ENCODE measurements at places on chromosomes 5 and 9.
A peak's percentile ranks its signal among the peaks of the same experiment; 100 is the strongest.

GRCh38 chr9:89606049-89606623, 1.3 kb downstream of the GADD45G start:
- H3K4me3 ChIP-seq, result peak overlapping the region; percentile 95
- peak overlapping the region; percentile 91 for H3K27ac ChIP-seq

- H3K27me3 ChIP-seq, result no peaks in the 10 kb centered on the region
- no peak for DNase-seq
- H3K4me1 ChIP-seq, result peaks cover 2% of the 10 kb centered on the region
Observed at GRCh38 chr5:151862811-151863472, 61.7 kb downstream of the GLRA1 start.

DNA sequence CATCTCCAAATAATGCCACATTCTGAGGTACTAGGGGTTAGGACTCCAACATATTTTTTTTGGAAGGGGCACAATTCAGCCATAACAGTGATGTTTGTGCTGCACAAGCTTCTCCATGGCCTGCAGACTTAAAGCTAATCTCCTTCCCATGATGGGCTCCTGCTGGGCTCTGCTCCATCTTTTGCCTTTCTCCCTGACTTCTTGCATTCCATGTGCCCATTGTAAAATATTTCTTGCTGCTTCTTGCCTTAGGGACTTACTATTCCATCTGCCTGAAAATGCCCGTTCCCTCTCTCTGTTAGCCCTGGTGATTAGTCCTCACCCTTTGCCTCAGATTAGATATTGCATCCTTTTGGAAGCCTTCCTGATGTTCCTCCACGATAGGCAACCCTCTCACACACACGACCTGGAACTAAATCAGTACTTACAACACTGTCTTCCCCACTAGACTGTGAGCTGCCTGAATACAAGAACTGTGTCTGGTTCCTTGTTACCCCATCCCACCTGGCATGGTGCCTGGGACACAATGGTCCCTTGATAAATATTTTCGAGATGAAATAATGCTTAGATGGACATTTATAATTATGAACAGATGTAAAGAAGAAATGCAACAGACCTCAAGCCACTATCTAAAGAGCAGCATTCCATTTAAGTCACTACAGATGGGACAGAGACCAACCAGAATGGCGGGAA, 33.5 kb downstream of the OR1J1 start:
- H3K27me3 ChIP-seq, result peaks cover 38% of the 10 kb centered on the region
- DNase-seq, result no peak
- H3K27ac ChIP-seq, result no peak overlapping the region
- peaks cover 5% of the 10 kb centered on the region for H3K36me3 ChIP-seq

DNA sequence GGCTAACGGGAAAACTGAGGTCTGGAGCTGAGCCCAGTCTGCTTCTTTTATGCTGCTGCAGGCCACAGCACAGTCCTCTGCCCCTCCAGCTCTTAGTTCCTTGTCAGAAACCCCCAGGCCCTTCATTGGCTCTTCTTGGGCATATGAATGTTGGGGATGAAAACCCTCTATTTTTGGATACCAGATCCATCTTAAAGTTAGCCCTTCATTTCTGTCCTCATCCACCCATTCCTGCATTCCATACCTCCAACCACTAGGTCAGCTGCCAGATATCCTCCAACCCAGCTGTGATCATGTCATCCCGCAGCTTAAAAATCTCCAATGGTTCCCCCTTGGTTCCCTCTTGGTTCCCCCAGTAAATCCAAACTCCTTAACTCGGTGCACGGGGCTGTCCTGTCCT, 1.8 kb upstream of the SLC25A51 start:
- peaks cover 15% of the 10 kb centered on the region for H3K4me1 ChIP-seq
- H3K4me3 ChIP-seq, result peak overlapping the region; percentile 7
- H3K27ac ChIP-seq, result no peak overlapping the region

- peaks cover 4% of the 10 kb centered on the region for H3K36me3 ChIP-seq
- peaks cover 52% of the 10 kb centered on the region for H3K4me1 ChIP-seq
- H3K4me3 ChIP-seq, result peak overlapping the region; percentile 89
- H3K27me3 ChIP-seq, result no peaks in the 10 kb centered on the region
- peak; percentile 57 for DNase-seq
- peak overlapping the region; percentile 97 for H3K27ac ChIP-seq
Observed at GRCh38 chr5:172113036-172113435, 75.0 kb downstream of the STK10 start.

- no peak overlapping the region for H3K4me3 ChIP-seq
- H3K27me3 ChIP-seq, result no peaks in the 10 kb centered on the region
- H3K4me1 ChIP-seq, result peaks cover 27% of the 10 kb centered on the region
- peak overlapping the region; percentile 61 for H3K27ac ChIP-seq
- H3K36me3 ChIP-seq, result peaks cover 20% of the 10 kb centered on the region
Observed at GRCh38 chr5:132927355-132928061, 35.9 kb downstream of the AFF4 start.

DNA sequence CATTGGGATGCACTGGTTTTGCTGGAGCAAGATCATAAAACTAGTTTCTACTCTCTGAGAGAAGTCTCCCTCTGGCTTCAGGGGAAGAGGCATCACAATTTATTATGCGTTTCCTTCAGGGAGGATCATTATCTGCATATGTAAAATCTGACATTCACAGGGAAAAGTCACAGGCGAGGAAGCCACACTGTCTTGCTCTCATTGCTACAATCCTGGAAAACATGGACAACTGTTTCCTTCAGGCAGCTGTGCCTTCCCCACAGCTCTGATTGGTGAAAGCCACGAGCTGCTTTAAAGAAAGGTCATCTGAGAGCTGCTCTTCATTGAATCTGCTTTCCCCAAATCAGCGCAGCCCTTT, 397.8 kb downstream of the MED10 start:
- no peak overlapping the region for H3K4me3 ChIP-seq
- no peaks in the 10 kb centered on the region for H3K36me3 ChIP-seq
- no peaks in the 10 kb centered on the region for H3K4me1 ChIP-seq
- H3K27me3 ChIP-seq, result peaks cover 9% of the 10 kb centered on the region
- no peak overlapping the region for H3K27ac ChIP-seq
- DNase-seq, result no peak

GRCh38 chr5:179777909-179778308, 15.9 kb upstream of the LTC4S start:
- no peaks in the 10 kb centered on the region for H3K27me3 ChIP-seq
- DNase-seq, result no peak
- H3K36me3 ChIP-seq, result peaks cover 2% of the 10 kb centered on the region
- no peak overlapping the region for H3K27ac ChIP-seq
- H3K4me3 ChIP-seq, result no peak overlapping the region

GRCh38 chr5:54785729-54786591, 199.4 kb downstream of the ESM1 start:
- H3K4me1 ChIP-seq, result no peaks in the 10 kb centered on the region
- no peak overlapping the region for H3K4me3 ChIP-seq
- H3K27ac ChIP-seq, result no peak overlapping the region
- no peaks in the 10 kb centered on the region for H3K36me3 ChIP-seq
- no peak for DNase-seq
- H3K27me3 ChIP-seq, result no peaks in the 10 kb centered on the region

DNA sequence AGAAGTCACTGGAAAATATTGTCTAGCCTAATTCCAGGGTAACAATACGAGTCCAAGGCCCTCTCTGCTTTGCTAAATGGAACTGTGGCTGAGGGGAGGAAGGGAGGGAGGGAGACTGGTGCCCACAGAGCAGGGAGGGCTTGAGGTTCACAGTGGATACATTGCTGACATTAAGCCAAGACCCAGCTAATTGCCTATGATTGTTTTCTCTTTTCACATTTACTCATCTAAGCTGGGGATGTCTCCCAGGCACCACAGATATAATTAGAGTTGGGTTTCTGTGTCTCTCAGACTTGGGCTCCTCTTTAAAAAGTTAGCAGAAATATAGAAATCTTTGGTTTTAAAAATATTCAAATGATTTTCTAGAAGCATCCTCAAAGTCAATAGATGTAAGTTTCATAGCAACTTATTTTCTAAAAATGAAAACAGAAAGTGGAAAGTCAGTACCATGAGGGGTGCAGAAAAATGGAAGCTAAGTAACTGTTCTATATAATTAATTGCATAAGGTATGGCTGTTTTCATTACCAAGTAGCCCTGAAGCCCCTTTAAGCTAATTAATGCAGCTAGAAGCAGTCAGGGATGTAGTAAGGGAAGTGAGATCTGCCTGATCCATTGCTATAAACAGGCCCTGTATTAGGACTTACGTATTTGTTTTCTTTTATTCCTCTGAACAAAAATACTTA, 259.8 kb downstream of the NDUFS4 start:
- H3K4me3 ChIP-seq, result no peak overlapping the region
- H3K27me3 ChIP-seq, result peaks cover 19% of the 10 kb centered on the region
- no peaks in the 10 kb centered on the region for H3K36me3 ChIP-seq
- H3K27ac ChIP-seq, result no peak overlapping the region
- no peak for DNase-seq

- peaks cover 3% of the 10 kb centered on the region for H3K4me1 ChIP-seq
- H3K27me3 ChIP-seq, result no peaks in the 10 kb centered on the region
- H3K4me3 ChIP-seq, result no peak overlapping the region
- DNase-seq, result no peak
- no peaks in the 10 kb centered on the region for H3K36me3 ChIP-seq
Observed at GRCh38 chr9:37281541-37281940, 141.0 kb upstream of the GRHPR start.

Measured in T-helper 17 cell (primary cell).